Ovary (tissue), 10 donors: ENCODE measurements at places on chromosomes 13 and 19. TPM values are rescaled to one million over a fixed set of nuclear protein-coding genes. Genes with fewer than 3 reads are reported as not detected.

DNA sequence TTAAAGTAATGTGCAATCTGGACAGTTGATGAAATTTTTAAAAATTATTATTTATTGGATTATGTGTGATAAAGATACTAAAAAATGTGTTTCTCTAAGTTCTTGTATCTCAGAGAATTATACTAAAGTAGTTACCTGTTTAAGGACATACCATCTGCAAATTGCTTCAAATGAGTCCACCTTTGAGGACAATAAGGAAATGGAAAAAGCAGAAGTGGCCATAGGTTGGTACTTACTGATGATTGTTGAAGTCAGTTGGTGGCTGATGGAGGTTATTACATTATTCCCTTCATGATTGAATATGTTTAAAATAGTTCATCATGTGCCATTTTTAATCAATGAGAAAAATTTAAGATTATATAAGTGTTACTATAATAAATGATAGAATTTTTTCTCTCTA, 367.0 kb downstream of the MYO16 start:
- no peaks in the 10 kb centered on the region for H3K27me3 ChIP-seq
- no peaks in the 10 kb centered on the region for H3K36me3 ChIP-seq
- H3K4me3 ChIP-seq: no peak overlapping the region
- H3K27ac ChIP-seq: no peak overlapping the region

- no peaks in the 10 kb centered on the region for H3K27me3 ChIP-seq
- H3K4me3 ChIP-seq: no peak overlapping the region
- H3K4me1 ChIP-seq: peaks cover 2% of the 10 kb centered on the region
- peak; percentile 79 for DNase-seq
These were observed 16.8 kb downstream of the FPR2 start for GRCh38 chr19:51777570-51778462.

GRCh38 chr19:28199323-28199722, 1013.6 kb downstream of the UQCRFS1 start:
- no peaks in the 10 kb centered on the region for H3K36me3 ChIP-seq
- no peaks in the 10 kb centered on the region for H3K27me3 ChIP-seq
- DNase-seq: no peak
- H3K27ac ChIP-seq: no peak overlapping the region
- H3K4me1 ChIP-seq: no peaks in the 10 kb centered on the region
- H3K4me3 ChIP-seq: no peak overlapping the region

DNA sequence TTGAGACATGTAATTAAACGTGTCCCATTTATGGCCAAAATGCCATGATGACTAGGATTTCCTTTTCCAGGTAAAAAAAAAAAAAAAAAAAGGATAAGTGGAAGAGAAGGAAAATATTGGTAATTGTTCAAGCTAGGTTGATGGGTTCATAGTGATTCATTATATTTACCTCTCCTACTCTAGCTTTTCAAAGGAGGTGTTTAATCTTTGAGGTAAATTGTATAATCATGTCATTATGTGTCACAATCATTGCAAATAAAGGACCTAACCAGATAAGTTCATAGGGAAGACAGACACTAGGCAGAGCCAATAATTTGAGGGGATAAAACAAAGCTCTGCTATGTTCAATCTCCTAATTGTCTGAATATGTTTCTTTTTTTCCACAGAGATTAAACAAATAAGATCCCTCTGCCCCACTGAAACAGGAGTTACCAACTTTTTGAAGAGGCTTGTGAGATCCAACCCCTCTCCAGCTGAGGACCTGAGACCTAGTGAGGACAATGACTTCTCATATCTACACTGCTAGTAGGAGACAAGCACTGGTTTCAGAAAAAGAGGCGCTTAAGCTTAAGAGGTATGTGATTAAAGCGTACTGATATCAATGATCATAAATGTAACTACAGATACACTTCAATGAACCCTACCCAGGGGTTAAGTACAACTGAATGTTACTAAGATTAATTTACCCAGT, 61.4 kb downstream of the USP12 start:
- no peaks in the 10 kb centered on the region for H3K4me1 ChIP-seq
- no peak for DNase-seq
- no peak overlapping the region for H3K4me3 ChIP-seq
- H3K36me3 ChIP-seq: no peaks in the 10 kb centered on the region

- no peaks in the 10 kb centered on the region for H3K27me3 ChIP-seq
- H3K4me1 ChIP-seq: peaks cover 24% of the 10 kb centered on the region
- H3K4me3 ChIP-seq: peak overlapping the region; percentile 66
These were observed 37.0 kb upstream of the NANOS3 start for GRCh38 chr19:13839938-13840304.

DNA sequence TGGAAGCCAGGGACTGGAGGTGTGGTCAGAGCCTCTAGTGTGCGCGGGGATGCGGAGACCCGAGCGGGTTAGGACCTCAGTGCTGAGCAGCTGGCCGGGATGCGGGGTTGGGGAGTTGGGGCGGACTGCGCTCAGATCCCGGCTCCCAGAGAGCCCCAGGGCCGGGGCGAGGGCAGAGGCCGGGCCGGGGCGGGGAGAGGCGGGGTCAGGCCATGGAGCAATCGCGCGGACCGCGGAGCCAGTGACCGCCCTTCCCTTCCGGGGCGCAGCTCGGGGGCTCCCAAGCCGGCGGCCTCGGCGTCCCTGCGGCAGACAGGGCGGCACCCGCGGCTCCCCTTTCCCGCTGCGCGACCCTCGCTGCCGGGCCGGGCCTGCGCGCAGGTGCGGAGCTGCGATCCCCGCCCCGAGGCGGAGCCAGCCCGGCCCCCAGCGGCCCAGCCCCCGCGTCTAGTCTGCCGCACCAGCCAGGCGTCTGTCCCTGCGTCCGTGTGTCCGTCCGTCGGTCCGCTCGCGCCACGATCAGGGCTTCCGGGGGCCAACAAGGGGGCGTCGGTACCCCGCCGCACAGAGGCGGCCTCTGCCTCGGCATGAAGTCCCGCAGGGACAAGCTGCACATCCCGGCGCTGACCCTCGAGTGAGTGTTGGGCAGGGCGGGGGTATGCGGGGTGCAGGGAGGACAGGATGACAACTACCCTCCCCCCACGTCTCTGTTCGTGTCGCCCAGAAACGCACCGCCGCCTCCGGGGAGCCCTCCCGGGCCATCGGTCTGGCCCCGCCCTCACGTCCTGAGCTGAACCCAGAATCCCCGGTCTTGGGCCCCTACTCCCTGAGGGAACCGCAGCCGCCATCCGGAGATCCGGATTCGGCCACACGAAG, 12.4 kb downstream of the MAST3 start:
- H3K36me3 ChIP-seq: no peaks in the 10 kb centered on the region
- no peak overlapping the region for H3K27ac ChIP-seq
- H3K27me3 ChIP-seq: no peaks in the 10 kb centered on the region
- H3K4me1 ChIP-seq: peaks cover 3% of the 10 kb centered on the region
- DNase-seq: peak; percentile 55

- H3K4me1 ChIP-seq: no peaks in the 10 kb centered on the region
- DNase-seq: no peak
- no peaks in the 10 kb centered on the region for H3K36me3 ChIP-seq
- no peaks in the 10 kb centered on the region for H3K27me3 ChIP-seq
These were observed 44.6 kb downstream of the DPY19L3 start for GRCh38 chr19:32450217-32450616.

- H3K36me3 ChIP-seq: no peaks in the 10 kb centered on the region
- DNase-seq: peak; percentile 88
- no peak overlapping the region for H3K4me3 ChIP-seq
- no peaks in the 10 kb centered on the region for H3K27me3 ChIP-seq
- peak overlapping the region; percentile 69 for H3K27ac ChIP-seq
These were observed 27.7 kb downstream of the CRTC1 start for GRCh38 chr19:18710996-18711751.

DNA sequence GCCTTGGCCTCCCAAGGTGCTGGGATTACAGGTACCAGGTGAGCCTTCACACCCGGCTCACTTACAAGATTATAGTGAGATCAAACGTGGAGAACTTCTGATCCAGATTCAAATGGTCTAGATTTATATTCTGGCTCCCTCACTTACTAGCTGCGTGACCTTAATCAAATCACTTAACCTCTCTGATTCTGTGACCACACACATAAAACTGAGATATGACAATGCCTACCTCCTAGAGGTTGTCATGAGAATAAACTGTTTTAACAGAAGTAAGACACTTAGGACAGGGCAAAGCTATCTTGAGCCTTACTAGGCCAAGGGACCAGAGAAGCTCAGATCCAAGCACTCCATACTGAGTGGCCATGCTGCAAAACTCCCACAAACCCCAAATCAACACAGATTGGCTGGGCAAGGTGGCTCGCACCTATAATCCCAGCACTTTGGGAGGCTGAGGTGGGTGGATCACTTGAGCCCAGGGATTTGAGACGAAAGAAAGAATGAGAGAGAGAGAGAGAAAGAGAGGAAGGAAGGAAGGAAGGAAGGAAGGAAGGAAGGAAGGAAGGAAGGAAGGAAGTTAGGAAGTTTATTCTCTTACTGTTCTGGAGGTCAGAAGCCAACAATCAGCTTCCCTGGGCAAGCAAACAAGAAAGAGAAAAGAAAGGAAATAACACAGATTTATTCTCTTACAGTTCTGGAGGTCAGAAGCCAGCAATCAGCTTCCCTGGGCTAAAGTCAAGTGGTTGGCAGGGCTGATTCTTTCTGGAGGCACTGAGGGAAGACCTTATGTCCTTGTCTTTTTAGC, 46.1 kb upstream of the MAP3K10 start:
- H3K36me3 ChIP-seq: no peaks in the 10 kb centered on the region
- no peak for DNase-seq

ATP1A3 gene
- not detected for total RNA-seq

- peak overlapping the region; percentile 45 for H3K27ac ChIP-seq
- no peaks in the 10 kb centered on the region for H3K27me3 ChIP-seq
- peak; percentile 29 for DNase-seq
- peaks cover 5% of the 10 kb centered on the region for H3K4me1 ChIP-seq
- H3K36me3 ChIP-seq: no peaks in the 10 kb centered on the region
These were observed 63.9 kb upstream of the STARD13 start for GRCh38 chr13:33349288-33349985.

GRCh38 chr19:45643024-45643926, 4.1 kb upstream of the EML2 start:
- no peaks in the 10 kb centered on the region for H3K36me3 ChIP-seq
- H3K4me3 ChIP-seq: no peak overlapping the region
- no peak overlapping the region for H3K27ac ChIP-seq
- H3K4me1 ChIP-seq: peaks cover 4% of the 10 kb centered on the region
- peak; percentile 89 for DNase-seq

- no peaks in the 10 kb centered on the region for H3K36me3 ChIP-seq
- H3K27ac ChIP-seq: no peak overlapping the region
- no peak for DNase-seq
- H3K4me1 ChIP-seq: no peaks in the 10 kb centered on the region
- H3K4me3 ChIP-seq: no peak overlapping the region
These were observed 5.8 kb upstream of the TMC4 start for GRCh38 chr19:54178581-54179261.

GRCh38 chr13:41562083-41562482, 104.7 kb downstream of the RGCC start:
- no peaks in the 10 kb centered on the region for H3K27me3 ChIP-seq
- DNase-seq: peak; percentile 82
- peaks cover 8% of the 10 kb centered on the region for H3K4me1 ChIP-seq
- no peak overlapping the region for H3K4me3 ChIP-seq

GRCh38 chr13:92390217-92390616, 836.4 kb upstream of the GPC6 start:
- H3K27ac ChIP-seq: no peak overlapping the region
- DNase-seq: no peak
- no peaks in the 10 kb centered on the region for H3K4me1 ChIP-seq
- H3K27me3 ChIP-seq: no peaks in the 10 kb centered on the region

DNA sequence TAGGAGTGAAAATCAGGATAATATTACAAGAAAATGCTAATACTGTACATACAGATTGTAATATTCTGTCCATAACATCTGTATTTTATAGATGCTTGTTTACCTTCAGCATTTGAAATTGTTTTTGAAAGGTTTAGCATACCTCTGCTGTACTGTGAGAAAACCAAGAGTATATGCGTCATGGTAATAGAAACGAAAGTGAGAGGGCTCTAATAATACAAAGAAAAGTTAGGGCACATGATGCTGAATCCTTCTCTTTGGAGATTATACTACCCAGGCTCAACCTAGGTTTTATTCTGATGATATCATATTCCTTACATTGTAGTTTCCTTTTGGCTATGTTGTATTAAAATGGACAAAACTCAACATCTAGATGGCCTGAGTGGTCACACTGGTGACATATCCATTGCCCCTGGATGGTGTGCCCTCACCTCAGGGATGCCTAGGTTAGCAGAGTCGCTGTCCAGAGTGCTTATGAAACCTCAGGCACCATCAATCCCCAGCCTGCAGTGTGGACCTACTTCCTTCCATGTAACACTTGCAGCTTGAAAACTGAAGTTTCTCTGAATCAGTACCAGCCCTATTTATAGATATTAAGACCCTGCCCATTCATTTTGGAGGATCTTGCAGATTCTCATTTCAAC, 253.7 kb downstream of the KCTD12 start:
- no peaks in the 10 kb centered on the region for H3K36me3 ChIP-seq
- no peak for DNase-seq
- no peak overlapping the region for H3K27ac ChIP-seq

DNA sequence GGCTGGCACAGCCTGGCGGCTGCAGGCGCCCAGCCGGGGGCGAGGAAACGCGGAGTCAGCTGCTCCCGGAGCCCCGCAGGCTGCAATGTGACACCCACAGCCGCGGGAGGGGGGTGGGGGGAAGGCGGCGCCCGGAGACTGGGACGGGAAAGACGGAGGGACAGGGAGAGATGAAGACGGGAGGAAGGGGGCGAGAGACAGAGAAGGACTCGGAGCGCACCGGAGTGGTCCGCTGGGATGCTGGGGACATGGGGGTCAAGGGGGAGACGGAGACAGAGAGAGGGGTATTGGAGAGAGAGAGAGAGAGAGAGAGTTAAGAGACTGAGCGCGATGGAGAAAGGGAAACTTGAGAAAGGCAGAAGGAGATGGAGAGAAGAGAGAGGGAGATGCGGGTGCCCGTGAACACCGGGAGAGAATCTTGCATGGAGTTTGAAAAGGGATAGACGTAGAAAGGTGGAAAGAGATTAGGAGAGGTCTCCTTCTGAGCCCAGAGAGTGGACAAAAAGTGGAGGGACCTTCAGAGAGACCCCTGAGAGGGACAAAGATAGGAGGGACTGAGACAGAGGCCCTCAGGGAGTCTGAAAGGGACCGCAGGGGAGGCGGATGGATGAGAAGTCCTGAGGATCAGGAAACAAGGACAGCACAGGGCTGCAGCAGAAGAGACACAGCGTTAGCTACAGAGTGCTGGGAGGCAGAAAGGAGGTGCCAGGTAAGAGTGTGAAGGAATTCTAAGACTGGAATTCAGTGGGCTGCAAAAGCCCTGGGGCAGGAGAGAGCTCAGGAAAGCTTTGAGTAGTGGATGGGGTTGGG, 1.0 kb downstream of the SCN1B start:
- DNase-seq: peak; percentile 56
- peaks cover 1% of the 10 kb centered on the region for H3K4me1 ChIP-seq

FGF9 gene
- total RNA-seq: 0.81 TPM

- H3K27ac ChIP-seq: peak overlapping the region; percentile 28
- H3K4me3 ChIP-seq: no peak overlapping the region
- peaks cover 7% of the 10 kb centered on the region for H3K4me1 ChIP-seq
- no peaks in the 10 kb centered on the region for H3K27me3 ChIP-seq
These were observed 21.2 kb upstream of the DOCK9 start for GRCh38 chr13:98998831-98999638.

CACNG7 gene
- not detected for total RNA-seq

- H3K4me1 ChIP-seq: no peaks in the 10 kb centered on the region
- no peak overlapping the region for H3K4me3 ChIP-seq
- DNase-seq: no peak
- H3K36me3 ChIP-seq: no peaks in the 10 kb centered on the region
These were observed 2.3 kb downstream of the ZNF726 start for GRCh38 chr19:23916991-23917390.
